ENCODE measurements at places on chromosomes 1 and 21. TPM values are rescaled to one million over a fixed set of nuclear protein-coding genes. Genes with fewer than 3 reads are reported as not detected.

Gene AMY2A
- not detected for total RNA-seq

Gene SELL
- 0.31 TPM for total RNA-seq

Gene SEMA6C
- total RNA-seq: 40.1 TPM

Gene MYCL
- 9.1 TPM for total RNA-seq

Gene BLACAT1
- 4.7 TPM for total RNA-seq

Gene ZNF695
- total RNA-seq: 11.9 TPM

Gene MAP3K21
- 6.6 TPM for total RNA-seq

Gene SEC16B
- total RNA-seq: 1.3 TPM

Gene FMOD
- not detected for total RNA-seq

Gene NGF
- not detected for total RNA-seq

Gene OR2G6
- total RNA-seq: not detected

Gene ADAMTSL4
- total RNA-seq: 0.31 TPM

Gene BTBD19
- total RNA-seq: 1.3 TPM

Gene TGFB2
- 31.3 TPM for total RNA-seq

Gene CYYR1
- 1.9 TPM for total RNA-seq

Gene SH2D1B
- not detected for total RNA-seq

Gene MATN1
- 0.31 TPM for total RNA-seq

Gene IGSF9
- 10.6 TPM for total RNA-seq

Gene ZFP69B
- 23.8 TPM for total RNA-seq
